CD4-positive, alpha-beta T cell treated with Interleukin-6 at 100 ng/mL for 8 hours (primary cell): ENCODE measurements at places on chromosomes 5 and 9.

DNA sequence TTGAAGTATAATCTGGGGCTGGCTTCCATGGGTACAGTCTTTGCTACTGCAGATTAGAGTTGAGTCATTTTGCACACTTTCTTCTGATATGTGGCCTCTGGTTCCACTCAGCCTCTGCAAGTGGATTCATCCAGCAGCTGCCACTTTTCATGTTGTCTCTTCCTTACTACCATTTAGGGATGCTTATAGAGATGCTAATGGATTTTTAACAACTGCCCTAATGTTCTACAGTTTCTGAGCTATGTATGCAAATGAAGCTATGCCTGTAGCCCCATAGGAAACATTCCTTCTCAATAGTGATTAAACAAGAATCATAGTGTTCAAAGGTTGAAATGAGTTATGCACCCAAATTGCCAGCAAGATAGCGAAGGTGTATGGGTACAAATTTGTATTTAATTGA is 456.0 kb upstream of the ITGA1 start:
- DNase-seq = no peak

DNA sequence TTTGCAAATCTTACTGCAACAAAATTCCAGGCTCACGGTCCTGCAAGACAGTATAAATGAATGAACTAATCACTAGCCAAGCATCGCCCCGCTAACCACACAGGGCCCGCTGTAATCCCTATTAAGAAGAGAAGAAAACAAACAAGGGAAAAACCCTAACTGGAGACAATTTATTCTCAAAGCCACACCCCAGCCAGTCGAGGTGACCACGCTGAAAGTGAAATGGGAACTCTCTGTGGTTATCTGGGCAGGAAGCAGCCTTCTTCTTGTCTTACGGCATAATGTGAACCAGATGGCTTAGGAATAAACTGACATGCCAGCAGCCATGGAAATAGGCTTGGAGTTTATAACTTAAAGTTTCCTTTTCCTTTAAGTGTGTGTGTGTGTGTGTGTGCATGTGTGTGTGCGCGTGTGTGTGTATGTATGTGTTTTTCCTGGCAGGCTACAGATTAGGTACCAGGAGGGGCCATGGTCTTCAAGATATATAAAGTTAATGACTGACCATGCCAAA is 120.2 kb downstream of the SEMA6A start:
- no peak for DNase-seq

DNA sequence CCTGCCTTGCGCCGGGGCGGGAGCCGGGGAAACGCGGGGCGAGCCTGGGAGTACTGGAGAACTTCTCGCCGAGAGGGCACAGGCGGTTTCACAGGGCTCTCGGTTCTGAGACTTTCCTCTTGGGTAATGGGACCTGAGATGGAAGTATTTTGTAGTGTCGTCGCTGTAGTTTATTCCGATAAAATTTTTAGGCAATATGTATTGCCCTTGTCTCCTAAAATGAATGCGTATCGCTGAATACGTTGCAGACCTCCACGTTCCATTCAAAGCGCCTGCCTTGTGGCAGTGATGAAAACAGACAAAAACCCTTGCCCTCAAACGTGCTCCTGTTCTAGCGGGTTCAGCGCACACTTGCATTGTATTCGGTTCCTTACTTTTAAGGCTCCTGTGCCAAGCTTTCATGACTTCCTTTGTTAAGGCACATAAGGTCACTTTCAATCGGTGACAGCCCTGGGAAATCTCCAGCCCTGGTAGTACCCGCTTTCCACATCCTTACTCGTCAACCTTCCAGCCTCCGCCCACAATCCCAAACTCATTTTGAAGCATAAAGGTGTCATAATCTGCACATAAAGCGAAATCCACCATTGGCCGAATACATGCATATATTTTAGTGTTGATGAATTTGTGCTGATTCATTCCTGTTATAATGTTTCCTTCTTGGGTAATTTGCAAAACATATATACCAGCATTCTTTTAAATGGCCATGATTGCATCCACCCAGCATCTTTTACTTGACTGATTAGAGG is 694 bp downstream of the RMI1 start:
- DNase-seq = peak; percentile 7

GRCh38 chr9:129624168-129624759 is 1.7 kb upstream of the NTMT1 start:
- DNase-seq = peak; percentile 61
